Stimulated activated CD8-positive, alpha-beta memory T cell treated with anti-CD3 and anti-CD28 coated beads, Interleukin-15, amount 100 ng/mL, for 48 hours (primary cell): ENCODE measurements at places on chromosomes 1 and 21.

DNA sequence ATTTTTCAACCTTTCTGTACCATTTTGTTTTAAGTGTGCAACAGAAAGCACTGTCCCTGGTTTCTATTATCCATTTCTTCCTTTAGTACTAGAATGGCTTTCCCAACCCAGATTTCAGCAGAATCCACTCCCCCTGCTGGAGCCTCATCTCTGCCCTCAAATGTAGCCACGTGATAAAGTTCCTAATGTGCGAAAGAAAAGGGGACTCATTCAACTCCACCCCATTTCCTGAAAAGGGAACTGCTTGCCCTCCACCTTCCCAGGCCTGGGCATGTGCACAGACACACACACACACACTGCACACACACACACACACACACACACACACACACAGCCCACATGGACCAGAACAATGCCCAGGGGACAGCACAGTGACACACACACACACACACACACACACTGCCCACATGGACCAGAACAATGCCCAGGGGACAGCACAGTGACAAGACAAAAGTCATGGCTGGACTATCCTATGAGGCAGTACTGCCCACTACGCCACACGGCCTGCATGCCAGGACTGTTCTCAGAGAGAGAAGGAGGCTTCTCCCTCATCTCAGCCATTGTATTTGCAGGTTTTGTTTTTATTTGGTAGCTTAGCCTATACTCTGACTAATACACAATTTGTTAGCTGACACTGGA, 33.2 kb downstream of the PACC1 start:
- DNase-seq: no peak

- no peak for DNase-seq
Observed at GRCh38 chr21:26138615-26139257, 31.8 kb downstream of the APP start.

DNA sequence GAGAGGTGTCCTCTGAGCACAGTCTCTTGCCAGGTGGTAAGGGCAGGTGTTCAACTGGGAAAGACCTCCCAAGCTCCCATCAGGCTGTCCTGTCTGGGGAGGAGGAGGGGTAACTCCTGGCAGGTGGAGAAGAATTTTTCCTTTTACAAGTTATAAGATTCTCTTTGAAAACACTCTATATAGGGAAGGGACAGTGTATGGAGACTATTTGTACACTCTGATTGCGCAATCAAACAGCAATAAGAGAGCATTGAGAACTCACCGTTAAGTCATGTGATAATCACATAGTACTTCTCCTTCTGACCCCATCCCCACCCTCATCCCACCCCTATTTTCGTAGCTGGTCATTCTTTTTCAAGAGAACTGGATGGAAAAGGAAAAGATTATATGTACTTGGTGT, 179.3 kb upstream of the ZNF644 start:
- DNase-seq: no peak

GRCh38 chr21:36934864-36935420, 31.5 kb downstream of the HLCS start:
- DNase-seq: no peak

DNA sequence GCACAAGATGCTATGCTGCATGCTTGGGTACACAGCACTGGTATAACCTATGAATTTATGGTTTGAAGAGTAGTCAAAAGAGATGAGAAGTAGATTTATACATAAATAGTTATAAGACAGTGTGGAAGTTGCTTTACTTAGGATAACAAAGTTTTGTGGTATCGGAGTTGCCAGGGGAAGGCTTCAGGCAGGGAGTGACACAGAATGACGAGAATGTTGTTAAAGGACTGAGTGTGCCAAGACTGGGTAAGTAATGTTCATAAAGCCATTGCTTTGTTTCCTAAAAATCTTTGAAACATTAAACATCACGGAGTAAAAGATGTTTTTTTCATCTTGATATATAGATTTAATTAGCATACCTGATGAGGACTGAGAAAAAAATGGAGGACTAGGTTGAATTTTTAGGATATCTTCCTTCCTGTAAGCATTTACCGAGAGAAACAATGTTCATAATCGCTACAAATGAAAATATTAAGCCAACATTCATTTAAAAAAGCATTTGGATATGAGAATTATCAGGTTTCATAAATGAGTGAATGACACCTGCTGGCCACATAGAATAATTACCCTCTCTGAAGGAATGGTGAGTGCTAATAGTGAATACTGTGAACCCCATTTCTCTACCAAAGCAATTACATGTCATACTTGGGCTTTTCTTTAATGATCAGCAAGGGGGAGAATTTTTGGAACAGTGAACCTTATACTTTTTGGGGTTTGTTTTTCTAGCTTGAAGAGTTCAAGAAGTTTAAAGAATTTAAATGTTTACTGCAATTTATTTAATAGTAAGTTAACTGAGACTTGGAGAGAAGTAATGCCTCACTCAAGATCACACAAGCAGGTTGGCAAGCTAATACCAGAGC, 28.4 kb downstream of the EXTL2 start:
- DNase-seq: no peak

- DNase-seq: no peak
Observed at GRCh38 chr1:200530623-200531261, 89.8 kb downstream of the KIF14 start.
